Fibroblast of villous mesenchyme (primary cell): ENCODE measurements at places on chromosomes 13 and 19. TPM values are rescaled to one million over a fixed set of nuclear protein-coding genes. Genes with fewer than 3 reads are reported as not detected.

ZSCAN4 gene
- total RNA-seq: not detected in 2 replicates

ELAVL3 gene
- not detected in 2 replicates for total RNA-seq

MCF2L gene
- under 0.01 TPM in 1 of 2 replicates, not detected in the other for total RNA-seq

U2AF1L4 gene
- 4.7 and 5.8 TPM in 2 replicates for total RNA-seq

CARM1 gene
- 38.0 and 40.6 TPM in 2 replicates for total RNA-seq

SLC25A42 gene
- 5.8 and 9.1 TPM in 2 replicates for total RNA-seq

DNA sequence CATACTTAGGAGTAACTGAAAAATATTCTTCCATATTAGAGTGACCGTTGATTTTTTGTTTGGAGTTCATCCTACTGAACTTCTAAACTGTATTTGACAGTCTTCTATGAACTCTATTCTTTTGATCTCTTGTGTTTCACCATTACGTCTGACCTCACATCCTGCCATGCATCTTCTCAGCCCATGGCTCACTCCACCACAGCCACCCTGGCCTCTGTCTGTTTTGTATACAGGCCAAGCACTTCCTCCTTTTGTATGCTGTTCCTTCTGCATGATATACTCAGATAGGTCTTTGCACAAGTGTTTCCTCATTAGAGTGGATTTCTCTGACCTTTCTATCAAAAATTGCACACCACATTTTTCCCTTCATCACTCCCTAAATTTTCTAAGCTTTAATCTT is 119.9 kb downstream of the MAB21L1 start:
- DNase-seq: no peak

GRCh38 chr19:55358493-55358892 is 4.0 kb upstream of the COX6B2 start:
- no peak for DNase-seq

DNA sequence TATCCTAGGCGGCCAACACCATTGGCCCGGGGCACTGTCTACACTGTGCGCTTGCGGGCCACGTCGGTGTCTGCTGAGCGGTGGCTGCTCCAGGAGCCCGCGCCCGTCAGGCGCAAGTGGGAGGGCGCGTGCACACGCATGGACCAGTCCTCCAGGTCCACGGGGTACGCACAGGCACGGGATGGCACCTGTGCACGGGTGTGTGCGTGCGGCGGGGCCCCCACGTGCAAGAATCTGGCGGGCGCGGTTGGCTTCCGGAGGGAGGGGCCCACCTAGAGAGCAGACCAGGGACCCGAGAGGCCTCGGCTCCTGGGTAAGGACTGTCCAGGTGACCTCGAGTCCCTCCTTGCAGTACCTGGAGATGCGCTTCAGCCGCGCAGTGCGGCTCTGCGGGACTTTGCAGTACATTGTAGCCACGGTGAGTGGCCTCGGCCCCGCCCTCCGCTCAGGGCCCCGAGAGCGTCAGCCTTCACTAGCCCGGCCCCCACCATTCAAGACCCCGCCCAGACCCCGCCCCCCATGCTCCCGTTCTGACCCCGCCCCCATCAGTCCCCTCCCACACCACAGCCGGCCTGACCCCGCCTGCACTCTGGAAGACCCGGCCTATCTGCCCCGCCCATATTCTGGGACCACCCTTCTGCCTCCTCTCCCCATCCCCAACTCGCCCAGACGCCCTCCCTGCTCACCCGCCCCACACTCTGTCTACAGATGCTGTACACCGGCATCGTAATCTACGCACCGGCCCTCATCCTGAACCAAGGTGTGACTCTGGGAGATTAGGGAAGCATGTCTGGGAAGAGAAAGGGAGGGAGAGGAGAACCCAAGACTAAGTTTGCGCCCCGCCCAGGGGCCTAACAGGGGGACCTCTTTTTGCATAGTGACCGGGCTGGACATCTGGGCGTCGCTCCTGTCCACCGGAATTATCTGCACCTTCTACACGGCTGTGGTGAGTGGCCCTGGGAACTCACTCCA is 2.3 kb downstream of the SLC5A5 start:
- DNase-seq: no peak

DNA sequence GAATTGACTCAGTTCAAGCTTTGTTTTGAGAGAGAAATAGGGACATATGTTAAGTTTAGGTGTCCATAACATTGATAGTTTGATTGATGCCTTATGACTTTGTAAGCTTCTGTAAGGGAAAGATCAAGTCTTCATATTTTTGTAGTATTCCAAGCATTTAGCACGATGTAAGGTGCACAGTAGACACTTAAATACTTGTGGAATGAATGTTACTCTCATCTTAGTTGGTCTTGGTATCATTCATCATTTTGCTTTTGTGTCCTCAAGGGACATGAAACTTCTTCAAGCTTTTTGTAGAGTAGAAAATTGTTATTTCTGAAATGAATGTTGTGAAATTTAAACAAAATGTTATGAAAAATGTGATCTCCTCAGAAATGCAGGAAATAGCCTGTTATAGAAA is 10.1 kb downstream of the TDRD3 start:
- peak; percentile 1 for DNase-seq

DNA sequence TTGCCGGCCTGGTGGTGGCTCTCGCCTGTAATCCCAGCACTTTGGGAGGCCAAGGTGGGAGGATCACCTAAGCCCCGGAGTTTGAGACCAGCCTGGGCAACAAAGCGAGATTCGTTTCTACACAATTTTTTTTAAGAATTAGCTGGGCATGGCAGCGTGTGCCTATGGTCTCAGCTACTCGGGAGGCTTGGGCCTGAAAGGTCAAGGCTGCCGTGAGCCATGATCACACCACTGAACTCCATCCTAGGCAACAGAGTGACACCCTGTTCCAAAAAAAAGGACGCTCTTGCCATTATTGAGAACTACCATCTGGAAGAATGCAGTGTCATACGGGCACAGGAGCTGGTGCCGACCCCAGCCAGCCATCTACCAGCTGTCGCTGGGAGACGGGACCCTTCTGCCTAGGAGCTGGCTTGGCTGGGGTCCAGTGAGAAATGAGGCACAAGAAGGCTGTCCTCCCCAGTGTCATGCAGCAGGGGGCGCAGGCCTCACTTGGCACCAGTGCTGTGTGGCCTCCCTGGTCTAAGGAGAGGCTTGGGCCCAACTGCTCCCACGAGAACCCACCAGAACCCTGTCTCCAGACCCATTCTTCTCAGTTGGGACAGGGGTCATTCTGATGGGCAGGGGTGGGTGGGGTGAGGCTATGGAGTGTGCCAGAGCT is 12.2 kb upstream of the RELB start:
- peak; percentile 63 for DNase-seq

DNA sequence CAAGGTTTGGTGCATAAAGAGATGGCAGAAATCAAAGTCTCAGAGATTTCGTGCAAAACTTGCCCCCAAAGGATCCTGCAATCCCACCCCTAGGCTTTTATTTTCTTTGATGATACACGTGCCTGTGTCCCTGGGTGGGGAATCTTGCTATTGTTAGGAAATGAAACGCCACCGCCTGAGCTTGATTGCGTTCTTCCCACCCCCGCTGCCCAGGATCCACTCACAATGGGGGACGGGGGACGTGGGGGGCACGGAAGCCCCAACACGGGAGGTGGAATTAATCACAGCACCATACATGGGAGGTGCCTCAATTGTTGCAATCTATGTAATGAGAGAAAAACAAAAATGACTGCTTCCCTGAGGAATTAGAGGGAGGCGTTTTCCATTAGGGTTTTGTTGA is 39.6 kb downstream of the ZNRF4 start:
- no peak for DNase-seq

DNA sequence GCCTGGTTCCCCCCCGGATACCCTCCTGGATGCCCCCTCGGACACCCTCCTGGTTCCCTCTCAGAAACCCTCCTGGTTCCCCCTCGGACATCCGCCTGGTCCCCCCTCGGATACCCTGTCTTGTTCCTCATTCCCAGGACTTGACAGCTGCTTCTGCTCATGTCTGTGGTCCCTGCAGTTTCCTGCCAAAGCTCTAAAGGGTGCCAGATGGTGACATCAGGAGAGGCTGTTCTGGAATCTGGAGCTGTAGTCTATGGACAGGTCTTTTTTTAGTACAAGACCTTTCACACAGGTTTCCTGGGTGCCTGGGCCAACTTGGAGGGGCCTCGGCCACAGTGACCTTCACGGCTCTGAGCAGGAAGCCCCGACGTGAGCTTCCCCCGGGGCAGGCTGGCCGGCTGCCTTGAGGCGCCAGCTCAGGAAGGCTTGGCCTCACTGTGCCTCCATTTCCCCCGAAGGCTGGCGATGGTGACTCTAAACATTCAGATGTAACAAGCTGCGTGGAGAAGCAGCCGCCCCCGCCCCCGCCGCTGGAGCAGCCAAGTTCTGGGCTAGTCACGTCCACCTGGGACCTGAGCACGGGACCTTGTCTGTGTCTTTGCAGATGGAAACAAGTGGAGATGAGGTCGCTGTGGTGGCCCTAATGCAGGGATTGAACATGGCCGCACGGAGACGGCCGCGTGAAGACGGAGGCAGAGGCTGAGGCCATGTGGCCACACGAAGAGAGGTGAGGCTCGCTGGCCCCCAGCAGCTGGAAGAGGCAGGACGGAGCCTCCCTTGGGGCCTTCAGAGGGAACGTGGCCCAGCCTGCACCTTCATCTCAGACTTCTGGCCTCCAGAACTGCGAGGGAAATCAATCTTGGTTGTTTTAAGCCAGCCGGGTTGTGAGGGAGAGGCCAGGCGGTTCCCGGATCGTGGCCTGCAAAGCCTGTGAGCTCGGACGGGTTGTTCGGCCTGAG is 12.7 kb downstream of the SGTA start:
- DNase-seq: no peak

- DNase-seq: no peak
These were observed 393.8 kb downstream of the SLITRK6 start for GRCh38 chr13:85405316-85405897.

DNA sequence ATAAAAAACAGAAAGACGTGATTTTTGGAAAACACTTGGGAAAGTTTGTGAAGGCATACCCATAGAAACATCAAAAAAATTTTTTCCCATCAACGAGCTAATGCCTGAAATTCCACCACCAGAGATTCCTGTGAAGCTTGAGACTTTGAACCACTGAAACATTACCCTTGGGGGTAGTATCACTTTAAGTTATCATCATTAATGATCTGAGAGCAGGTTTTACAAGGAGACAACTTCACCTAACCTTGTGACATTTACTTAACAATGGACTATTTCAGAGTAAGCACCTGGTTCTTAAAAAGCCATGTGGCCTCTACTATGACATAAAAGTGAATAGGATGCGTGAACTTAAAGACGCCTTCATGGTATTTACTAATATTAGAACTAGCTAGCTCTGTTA is 51.9 kb downstream of the DOCK9 start:
- no peak for DNase-seq

GRCh38 chr13:79810669-79811068 is 329.7 kb downstream of the NDFIP2 start:
- peak; percentile 30 for DNase-seq

GRCh38 chr13:104773775-104774174 is 1707.6 kb upstream of the SLC10A2 start:
- DNase-seq: peak; percentile 30

GRCh38 chr13:36571444-36571843 is 102.4 kb upstream of the SERTM1 start:
- no peak for DNase-seq

DNA sequence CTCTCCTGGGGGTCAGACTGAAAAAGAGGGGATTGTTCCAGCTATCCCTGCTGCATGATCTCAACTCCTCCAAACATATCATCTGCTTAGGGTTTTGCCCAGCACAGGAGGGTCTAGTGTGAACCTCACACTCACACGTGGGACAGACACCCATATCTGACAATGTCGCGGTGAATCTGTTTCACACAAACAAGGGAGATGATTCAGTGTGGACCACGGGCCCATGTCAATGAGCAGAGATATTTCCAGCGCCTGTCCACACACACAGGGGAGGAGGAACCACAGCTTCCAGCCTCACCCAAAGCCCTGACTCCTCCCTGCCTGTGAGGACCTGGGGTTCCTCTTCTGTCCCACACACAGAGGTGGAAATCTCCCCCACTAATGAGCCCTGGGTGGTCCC is 29.6 kb upstream of the KIR3DL3 start:
- no peak for DNase-seq

GRCh38 chr13:98528663-98529064 is 48.2 kb downstream of the STK24 start:
- DNase-seq: no peak

DNA sequence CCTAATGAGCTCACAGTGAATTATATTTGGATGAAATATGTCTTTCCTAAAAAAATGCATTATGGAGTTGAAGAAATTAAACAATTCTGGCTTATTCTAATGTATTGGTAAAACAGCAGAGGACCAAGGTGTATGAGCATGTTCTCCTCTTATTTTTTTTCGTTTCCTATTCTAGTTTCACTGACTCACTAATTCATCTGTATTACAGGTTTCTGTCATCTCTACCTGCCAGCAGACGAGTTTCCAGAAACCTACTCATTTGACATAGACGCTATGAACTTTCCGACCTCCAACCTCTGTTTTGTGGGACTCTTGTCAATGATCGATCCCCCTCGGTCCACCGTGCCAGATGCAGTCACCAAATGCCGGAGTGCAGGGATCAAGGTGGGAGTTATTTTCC is 20.3 kb downstream of the ATP12A start:
- no peak for DNase-seq

DNA sequence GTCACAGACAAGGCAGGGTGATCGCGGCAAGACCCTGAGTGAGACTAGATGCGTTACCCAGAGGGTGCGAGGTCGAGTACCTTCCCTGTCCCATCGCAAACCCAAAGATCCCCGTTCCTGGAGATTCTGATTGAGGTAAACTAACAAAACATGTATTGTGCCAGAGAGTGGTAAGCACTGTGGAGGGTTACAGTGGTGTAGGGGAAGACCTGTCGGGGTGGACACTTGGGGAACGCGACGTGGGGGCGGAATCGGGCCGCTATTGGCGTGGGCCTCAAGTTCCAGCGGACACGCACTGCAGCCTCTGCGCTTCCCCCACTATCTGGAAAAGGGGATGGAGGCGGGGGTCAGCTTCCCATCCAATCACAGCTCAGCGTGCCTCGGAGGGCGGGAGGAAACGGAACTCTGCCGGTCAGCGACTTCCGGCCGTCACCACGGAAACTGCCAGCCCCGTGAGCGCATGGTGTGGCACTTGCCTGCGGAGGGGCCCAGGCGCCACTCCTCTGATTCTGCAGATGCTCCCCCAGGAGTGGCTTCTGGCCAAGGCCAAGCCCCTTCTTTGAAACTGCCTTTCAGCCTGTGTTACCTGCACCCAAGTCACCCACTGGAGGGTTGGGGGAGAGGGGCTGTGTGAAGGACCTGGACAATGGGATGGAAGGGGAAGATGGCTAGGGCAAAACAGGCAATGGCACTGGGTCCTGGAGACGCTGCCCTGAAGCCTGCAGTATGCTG is 1.0 kb upstream of the UBE2M start:
- peak; percentile 94 for DNase-seq

GRCh38 chr19:10110076-10110971 is 1.2 kb upstream of the P2RY11 start:
- DNase-seq: no peak
